ENCODE measurements at places on chromosomes 7 and 10. TPM values are rescaled to one million over a fixed set of nuclear protein-coding genes. Genes with fewer than 3 reads are reported as not detected.

Gene SLC16A12
- 0.08 TPM for total RNA-seq

Gene C10orf95
- total RNA-seq: not detected

Gene TMEM176A
- not detected for total RNA-seq

Gene STEAP1B
- 1.1 TPM for total RNA-seq

Gene PRSS37
- not detected for total RNA-seq

Gene SEPHS1
- total RNA-seq: 50.1 TPM

Gene CYP26C1
- not detected for total RNA-seq

Gene IDI2
- not detected for total RNA-seq

Gene HOXA1
- 1.2 TPM for total RNA-seq

Gene MBL2
- not detected for total RNA-seq

Gene TYW1B
- total RNA-seq: 0.66 TPM

Gene GRM8
- total RNA-seq: 2.9 TPM

Gene PAX2
- not detected for total RNA-seq

Gene PDE1C
- 1.9 TPM for total RNA-seq

Gene CYP3A5
- total RNA-seq: not detected

Gene TMEM184A
- 2.3 TPM for total RNA-seq

Gene ICA1
- total RNA-seq: 6.4 TPM

Gene SYCE1
- total RNA-seq: not detected

Gene NAT16
- total RNA-seq: not detected

Gene USP6NL
- total RNA-seq: 9.6 TPM

Gene PNLIPRP2
- not detected for total RNA-seq

Gene PLPP4
- 2.6 TPM for total RNA-seq

Gene PLEKHA1
- total RNA-seq: 15.8 TPM

Gene SPDYE9
- total RNA-seq: not detected

Gene PIP
- not detected for total RNA-seq

Gene SPAG6
- 0.21 TPM for total RNA-seq

Gene LIPA
- total RNA-seq: 69.7 TPM

Gene IFRD1
- 107 TPM for total RNA-seq

Gene COBL
- total RNA-seq: 0.81 TPM

Gene AASS
- 18.7 TPM for total RNA-seq

Gene POLD2
- total RNA-seq: 185 TPM

Gene NUTM2B
- 0.84 TPM for total RNA-seq

Gene HHEX
- total RNA-seq: not detected

Measured in H4 (cell line).